ENCODE measurements at places on chromosomes 16 and 17. TPM values are rescaled to one million over a fixed set of nuclear protein-coding genes. Genes with fewer than 3 reads are reported as not detected.

DNA sequence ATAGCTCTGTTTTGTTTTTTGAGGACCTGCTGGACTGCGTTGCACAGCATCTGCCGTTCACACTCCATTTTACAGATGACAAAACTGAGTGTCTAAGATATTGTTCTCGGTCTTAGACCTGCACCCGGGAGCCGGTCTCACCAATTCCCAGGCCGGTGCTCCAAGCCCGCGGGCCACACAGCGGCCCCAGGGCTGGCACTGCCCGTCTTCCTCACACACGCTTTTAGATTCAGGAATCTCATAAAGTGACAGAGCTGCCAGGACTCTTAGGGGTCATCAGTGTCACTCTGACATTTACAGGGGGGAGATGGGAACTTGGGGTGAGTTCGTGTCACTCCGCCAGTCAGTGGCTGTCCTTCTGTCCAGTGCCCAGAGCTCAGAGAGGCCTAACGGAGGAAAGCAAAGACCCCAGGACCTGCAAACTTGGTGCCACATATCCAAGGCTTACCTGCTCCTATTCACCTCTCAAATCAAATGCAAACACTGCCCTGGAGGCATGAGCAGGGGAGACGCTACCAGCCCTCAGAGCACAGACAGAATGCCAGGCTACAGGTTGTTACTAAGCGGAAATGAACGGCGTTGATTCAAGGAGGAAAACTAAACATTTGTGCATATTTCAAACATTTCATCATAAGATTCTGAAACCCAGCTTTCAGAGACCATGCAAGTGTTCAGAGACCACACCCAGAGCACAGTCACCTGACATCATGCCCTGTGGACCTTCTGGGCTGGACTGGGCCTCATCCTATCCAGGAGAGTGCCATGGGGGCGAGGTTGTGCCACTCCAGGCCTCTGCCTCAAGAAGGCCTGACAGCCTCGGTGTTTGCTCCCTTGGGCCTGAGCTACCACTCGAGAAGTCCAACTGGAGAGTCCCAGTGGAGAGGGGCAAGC is 29.5 kb downstream of the TNFRSF13B start:
- no peak for DNase-seq
- H3K27me3 ChIP-seq, result no peaks in the 10 kb centered on the region
- H3K36me3 ChIP-seq, result no peaks in the 10 kb centered on the region

The ZFP90 gene
- 31.5 TPM for total RNA-seq

DNA sequence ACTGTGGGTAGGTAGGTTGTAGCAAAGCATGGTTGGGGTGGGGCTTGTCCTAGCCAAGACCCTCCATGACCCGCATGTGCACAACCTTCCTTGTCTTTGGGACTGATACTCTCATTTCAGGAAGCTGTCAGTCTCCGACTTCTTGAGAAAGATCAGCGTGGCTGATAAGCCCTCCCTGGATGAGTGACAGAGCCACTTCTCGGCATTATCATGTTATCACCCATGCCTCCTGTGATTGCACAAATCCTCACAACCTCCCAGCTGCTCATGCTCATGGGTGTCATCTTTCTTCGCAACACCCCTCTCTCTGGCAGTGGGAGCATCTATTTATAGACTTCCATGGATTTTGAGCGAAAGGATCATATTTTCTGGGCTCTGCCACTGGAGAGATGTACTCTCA is 314.2 kb downstream of the FOXL1 start:
- no peaks in the 10 kb centered on the region for H3K36me3 ChIP-seq
- DNase-seq, result no peak
- H3K27me3 ChIP-seq, result no peaks in the 10 kb centered on the region

DNA sequence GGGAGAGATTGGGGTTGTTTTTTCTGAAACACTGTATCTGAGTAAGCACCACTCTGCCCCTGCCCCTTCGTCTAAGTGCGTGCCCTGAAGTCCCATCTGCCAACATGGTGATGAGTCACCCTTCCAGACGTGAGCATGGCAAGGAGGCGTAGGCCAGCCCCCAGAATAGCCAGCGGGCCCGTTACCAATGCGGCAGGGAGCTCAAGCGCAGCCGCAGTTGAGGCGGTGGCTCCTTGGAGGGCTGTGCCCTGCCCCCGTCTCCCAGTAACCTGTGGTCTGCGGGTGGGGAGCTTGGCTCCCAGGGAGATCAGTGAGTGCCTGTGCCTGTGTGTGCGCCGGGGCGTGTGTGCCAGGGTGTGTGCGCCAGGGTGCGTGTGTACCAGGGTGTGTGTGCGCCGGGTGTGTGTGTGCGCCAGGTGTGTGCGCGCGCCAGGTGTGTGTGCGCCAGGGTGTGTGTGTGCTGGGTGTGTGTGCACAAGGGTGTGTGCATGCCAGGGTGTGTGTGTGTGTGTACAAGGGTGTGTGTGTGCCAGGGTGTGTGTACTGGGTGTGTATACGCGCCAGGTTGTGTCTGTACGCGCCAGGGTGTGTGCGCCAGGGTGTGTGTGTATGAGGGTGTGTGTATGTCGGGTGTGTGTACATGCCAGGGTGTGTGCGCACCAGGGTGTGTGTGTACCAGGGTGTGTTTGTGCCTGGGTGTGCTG is 98.6 kb upstream of the CHMP6 start:
- H3K27me3 ChIP-seq, result no peaks in the 10 kb centered on the region
- H3K4me3 ChIP-seq, result no peak overlapping the region
- no peaks in the 10 kb centered on the region for H3K4me1 ChIP-seq

Data from testis (tissue), 5 donors.